ENCODE measurements at places on chromosomes 12 and 14.

DNA sequence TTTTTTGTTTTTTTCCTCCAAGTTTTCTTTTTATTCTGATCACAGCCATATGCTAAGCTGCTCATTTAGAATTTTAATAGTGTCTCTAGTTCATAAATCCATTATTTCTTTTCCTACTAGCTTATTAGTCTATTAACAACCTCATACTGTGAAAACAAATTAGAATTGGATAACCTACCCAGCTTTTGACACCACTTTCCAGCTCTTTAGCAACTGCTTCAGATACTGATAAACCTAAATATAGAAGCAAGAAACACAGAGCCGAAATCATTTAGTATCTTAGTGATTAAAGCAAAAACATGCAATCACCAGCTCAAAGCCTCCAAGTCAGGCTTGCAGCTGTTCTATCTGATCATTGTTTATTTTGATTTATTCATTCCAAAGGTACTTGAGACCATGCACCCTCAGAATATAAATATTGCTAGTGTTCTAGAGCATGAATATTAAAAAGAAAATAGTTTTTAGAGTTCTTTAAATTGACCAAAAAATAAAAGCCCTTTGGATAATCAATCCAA, 121.5 kb downstream of the STXBP6 start:
- no peak for DNase-seq

GRCh38 chr12:15931590-15932053, 20.5 kb downstream of the DERA start:
- no peak for DNase-seq

- DNase-seq, result no peak
Observed at GRCh38 chr12:112401903-112402498, 7.4 kb downstream of the RPL6 start.

- DNase-seq, result no peak
Observed at GRCh38 chr12:45669093-45669492, 60.4 kb upstream of the ARID2 start.
